ENCODE measurements at places on chromosomes 12 and 14. TPM values are rescaled to one million over a fixed set of nuclear protein-coding genes. Genes with fewer than 3 reads are reported as not detected.
A peak's percentile ranks its signal among the peaks of the same experiment; 100 is the strongest.

The ASIC1 gene
- polyA plus RNA-seq: 9.5 TPM

The DEPDC4 gene
- polyA plus RNA-seq: 2.3 TPM

- peak; percentile 44 for DNase-seq
Observed at GRCh38 chr12:39272871-39273655, 169.9 kb downstream of the KIF21A start.

DNA sequence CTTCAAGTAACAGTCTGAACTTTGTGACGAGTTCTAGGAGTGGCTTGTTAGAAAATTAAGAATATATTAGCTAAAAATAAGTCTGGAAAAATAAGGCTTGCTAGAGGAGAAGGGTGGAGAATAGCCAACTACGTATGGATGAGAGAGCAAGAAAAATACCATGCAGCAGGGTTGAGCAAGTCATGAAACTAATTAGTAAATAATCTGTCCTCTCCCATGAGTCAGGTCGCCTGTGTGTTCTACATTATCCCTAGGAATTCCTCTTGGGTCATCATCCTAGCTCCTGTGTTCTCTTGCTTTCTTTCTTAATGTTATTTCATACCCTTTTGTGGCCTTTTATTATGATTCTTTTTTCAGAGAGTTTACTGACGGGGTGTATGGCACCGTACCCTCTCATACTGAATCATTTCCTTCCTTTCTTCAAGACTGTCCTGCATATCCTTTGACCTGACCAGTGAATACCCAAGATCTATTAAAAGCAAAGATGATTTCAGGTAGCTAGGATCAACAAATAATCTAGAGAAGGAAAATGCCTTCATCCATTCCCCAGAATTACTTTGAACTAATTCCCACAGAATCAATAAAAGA is 177.2 kb upstream of the NPAS3 start:
- no peak for DNase-seq

DNA sequence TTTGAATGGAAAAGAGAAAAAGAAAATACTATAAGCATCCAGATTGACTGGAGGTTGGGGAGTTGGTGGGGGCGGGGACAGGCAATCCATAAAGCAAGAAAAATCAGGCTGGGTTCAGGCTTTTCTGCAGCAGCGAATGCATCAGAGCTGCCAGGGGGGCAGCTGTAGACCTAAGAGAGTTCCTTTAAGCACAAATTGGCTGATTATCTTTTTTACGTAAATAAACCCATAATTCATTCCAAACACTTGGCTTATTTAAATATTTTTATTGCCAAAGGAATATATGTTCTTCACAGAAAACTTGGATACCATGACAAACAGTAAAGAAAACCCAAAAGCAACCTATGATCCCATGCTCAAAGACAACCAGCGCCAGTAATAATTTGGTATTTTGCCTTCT is 10.2 kb downstream of the BDKRB2 start:
- DNase-seq: no peak

DNA sequence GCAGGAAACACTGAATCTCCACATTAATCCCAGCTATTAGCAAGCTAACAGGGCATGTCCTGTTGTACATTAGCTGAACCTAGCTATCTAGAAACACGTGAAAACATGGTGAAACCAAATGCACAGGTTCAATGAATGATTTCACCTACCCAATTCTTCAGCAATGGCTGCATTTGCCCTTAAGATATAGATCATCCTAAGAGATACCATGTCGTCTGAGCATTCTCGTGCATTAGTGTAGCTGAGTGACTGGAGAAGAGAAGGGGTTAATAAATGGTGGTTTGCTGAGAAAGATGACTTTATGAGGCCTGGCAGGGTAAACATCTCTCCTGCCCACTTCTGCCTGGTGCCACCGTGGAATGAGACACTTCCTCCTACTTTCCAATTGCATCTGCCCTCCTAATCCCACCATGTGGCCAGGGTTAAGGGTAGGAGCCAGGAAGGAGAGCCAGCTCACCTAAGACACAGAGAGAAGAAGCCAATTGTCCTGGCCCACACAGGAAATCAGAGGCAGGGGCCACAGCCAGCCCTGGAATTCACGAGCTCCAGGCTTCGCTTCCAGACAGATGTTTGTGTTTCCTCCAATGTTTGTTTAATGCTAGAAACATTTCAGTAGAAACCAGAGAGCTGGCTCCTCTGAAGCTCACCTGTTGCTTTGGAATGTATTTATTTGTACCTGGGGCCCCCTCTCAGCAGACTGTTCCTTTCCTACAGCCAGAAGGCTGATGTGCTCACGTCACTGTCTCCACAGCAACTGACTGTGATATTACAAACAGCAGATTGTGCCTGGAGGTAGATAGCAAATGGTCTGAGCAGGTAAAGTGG is 126.0 kb upstream of the PARP11 start:
- DNase-seq: no peak

DNA sequence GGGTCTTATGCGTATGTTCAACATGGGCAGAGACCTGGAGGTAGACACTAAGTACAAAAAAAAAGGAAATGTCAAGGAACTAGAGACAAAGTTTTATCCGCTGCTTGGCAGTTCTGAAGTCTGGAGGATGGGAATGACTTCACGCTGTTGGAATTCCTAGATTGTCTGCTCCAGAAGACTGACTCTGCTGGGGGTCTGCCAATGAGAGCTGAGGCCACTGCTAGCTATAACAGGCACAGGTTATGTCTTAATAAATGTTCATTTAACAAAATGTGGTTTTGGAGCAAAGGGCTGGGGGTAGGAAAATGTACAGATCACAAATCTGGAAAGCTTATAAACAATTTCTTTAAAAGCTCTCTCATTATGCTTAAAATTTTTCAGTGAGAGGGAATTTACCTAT is 5.9 kb downstream of the RNASE8 start:
- no peak for DNase-seq

DNA sequence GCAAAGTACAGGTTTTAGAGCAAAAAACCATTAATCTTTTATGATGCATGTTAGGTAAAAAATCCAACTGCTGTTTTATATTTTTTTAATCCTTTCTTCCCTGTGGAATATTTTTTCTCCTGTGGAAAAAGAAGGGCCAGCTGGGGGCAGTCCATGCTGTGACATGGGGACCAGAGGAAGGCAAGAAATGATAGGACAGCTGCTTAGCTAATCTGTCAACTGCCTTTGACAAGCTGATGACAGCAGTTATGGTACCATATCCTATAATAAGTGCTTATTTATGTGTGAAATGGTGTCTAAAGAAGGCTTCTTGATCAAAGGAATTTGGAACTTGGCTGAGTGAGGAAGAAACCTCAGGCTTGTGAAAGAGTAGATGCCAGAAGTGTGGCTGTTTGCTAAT is 452.4 kb upstream of the NOVA1 start:
- no peak for DNase-seq

All from hindlimb muscle (tissue), 1 donor.